ENCODE measurements at places on chromosomes 4 and X.

GRCh38 chr4:176761872-176762271 is 30.9 kb downstream of the VEGFC start:
- no peak for DNase-seq

DNA sequence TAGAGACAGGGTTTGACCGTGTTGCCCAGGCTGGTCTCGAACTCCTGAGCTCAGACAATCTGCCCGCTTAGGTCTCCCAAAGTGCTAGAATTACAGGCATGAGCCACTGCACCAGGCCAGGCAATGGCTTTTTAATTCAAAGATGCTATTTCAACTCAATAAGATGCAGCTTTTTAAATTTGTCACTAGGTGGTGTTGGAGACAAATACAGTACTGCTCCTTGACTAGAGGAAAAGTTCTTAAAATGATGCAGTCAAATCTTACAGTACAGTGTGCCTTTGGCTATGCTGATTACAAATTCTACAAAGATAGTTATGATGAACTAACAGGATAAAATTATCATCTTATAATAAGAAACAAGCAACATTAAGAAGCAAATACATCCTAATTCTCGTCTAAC is 441.1 kb downstream of the KCNIP4 start:
- DNase-seq: peak; percentile 20

DNA sequence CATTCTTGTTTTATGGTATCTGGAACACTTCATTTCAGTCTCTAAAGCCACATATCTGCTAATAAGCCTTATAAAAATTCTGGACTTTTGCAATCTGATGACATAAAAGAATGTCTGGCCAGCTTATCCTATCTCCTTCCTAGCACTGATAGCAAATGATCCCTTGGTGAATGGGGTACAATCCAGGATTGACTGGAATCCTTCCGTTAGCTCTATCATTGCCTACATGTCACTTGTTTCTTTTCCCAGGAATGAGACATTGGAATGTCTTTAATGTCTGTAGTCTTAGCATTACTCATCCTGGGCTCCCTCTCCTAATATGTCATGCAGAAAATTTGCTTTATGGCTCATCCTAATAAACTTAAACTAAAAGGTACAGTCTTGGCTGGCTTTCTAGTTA is 14.8 kb upstream of the PABPC4L start:
- no peak for DNase-seq

GRCh38 chrX:154368630-154369448 is 5.6 kb downstream of the FLNA start:
- peak; percentile 96 for DNase-seq

DNA sequence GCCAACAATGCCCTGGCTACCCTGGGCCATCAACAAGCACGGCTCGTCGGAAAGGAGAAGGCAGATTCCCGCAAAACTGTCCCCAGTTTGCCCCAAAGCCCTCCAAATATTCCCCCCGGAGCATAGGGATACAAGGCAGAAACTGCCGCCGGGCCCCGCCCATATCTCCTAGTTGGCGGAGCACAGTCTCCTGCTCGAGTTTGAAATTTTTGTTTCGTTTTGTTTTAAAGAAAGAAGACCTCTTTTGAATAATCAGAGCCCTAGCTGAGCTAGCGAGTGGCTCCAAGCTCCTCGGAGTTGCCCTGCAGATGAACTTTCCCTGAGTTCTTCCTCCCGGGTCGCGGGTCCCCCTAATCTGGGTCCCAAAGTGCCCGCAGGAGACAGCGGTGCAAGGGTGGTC is 138.1 kb upstream of the ZIC3 start:
- no peak for DNase-seq

GRCh38 chr4:95539106-95539505 is 9.7 kb downstream of the UNC5C start:
- peak; percentile 54 for DNase-seq

DNA sequence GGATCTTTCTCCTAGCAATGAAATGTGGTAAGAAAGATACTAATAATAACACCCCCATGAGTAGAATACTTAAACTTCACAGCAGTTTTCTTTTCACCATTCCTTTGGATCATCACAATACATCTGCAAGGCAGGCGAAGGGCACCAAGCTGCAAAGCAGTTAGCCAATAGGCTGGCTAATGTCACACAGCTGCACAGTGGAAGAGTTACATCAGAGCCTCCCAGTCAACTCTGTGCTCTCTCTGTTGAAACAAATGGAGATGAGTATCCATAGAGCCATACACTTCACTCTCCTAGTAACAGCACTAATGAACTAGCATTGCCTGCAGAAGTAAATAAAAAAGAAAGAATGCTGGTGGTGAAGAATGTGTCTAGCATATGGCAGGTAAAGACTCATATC is 139.0 kb downstream of the ATG4A start:
- no peak for DNase-seq

DNA sequence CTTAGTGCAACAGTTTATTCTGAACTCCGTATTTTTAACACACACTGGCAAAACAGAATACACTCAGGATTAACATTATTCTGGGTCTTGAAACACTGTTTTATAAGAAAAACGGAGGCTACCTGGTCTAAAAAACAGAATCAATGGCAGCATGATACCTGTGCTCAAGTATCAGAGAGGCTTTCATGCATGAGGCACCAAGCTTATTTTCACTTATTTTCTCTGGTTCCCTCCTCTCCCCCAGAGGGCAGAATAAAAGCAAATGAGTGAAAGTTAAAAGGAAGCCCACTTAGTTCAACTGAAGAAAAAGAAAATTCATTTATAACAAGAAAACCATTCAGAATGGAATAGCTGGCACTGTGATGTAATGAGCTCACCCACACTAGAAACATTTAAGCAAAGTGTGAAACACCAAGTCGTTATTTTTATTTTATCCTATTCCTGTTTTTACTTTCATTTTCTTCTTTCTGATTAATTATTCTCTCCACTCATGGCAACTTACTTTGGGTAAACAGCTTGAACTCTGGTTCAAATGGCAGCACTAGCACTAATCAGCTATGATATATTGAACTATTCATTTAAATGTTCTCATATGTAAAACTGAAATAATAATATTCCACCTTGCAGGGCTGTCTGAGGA is 211.8 kb downstream of the PPP3CA start:
- no peak for DNase-seq

DNA sequence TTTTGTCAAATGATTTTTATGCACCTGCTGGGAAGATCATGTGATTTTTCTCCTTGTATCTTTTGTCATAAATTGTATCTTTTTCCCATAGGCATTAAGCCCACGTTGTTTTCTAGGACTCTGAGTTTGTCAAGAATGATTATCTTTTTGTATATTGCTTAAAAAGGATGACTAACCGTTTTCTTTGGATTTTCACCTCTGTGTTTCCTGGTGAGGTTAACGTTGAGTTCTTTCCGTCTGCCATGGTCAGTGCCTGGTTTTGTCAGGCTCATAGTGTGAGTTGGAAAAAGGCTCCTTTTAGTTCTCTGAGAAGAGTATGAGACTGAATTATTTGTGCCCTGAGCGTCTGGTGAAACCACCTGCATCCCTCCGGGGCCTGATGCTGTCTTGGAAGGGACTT is 21.9 kb downstream of the PCGF3 start:
- DNase-seq: no peak

DNA sequence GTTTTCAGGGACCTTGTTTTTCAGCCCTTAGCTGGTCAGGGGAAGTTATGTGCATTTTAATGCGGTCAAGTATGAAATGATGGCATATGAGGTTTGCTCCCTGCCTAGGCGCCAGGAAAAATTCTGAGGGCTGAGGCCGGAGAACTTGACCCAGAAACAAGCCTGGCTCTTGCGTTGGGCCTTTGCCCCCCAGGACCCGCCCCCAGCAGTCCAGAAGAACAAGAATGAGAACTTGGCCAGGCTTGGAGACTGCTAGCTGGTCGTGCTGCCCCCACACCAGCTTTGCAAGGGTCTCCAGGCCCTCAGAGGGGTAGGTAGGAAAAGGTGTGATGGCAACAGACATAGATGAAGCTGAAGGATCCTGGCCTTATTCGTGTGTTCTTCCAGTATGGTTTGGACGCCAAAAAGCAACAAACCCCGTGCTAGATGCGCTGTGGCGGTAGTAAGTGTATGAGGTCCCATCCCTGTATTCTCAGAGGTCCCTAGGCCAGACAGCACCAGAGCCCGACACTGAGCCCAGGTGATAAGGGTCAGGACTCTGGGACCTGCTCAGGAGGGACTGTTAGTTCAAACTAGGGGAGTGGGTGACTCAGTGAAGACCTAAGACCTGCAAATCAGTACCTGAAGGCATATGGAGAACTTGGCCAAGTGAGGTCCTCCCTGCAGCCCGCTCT is 10.5 kb downstream of the NKX3-2 start:
- DNase-seq: no peak

DNA sequence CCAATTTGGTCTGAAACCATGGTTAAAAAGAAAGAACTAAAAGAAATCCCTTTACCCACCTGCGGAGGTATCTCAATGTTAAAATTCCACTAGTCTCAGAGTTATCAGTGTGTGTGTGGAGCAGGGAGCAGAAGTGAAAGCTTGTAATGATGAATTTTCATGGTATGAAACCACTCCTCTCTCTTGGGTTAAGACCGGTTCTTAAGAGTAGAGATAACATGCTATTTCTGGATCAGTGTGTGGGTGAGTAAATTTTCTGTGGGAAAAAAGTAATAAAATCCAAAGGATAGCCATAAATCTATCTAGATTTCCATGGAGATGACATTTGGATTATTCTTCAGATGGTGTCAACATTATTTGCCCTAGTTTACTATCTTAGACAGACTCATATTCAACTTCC is 3.2 kb downstream of the FGF13 start:
- DNase-seq: no peak

GRCh38 chr4:108849611-108850168 is 86.8 kb upstream of the ETNPPL start:
- DNase-seq: peak; percentile 23

GRCh38 chr4:83369831-83370639 is 35.4 kb upstream of the HPSE start:
- DNase-seq: peak; percentile 30

DNA sequence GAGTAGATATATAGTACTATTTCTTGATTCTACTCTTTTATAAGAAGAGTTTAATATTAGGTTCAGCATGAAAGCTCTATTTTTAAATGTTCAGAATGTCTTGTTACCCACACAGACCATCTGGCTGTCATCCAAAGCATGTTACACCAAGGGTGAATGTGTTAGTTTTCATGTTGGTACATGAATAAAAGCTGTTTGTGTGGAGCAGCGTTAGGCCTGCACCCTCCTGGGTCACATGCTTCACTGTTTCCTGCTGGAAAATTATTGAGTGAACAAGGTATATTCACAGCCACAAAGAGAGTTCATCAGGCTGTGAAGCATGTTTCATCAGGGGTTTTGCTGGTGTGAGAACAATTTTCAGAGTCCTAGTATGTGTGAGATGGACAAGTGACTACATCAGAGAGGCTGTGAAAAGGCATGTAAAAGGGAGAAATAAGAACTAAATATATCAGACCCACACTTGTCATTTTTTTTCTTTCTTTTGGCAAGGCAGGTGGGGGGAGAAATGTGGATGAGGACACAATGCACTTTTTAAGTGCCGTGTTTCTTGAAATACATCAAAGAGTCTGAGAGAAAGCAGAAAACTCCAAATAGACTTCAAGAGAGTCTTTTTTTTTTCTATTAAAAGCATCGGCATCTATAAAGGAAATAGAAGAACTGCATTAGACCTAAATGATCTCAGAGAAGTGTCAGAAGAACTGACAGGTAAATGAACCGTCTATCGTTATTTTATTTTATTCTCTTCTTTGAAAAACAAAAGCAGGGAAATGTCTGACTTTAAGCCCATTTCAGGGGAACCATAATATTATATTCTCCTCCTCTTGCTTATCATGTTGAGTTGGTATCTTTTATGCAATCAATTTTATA is 2429.7 kb downstream of the PCDH7 start:
- no peak for DNase-seq

DNA sequence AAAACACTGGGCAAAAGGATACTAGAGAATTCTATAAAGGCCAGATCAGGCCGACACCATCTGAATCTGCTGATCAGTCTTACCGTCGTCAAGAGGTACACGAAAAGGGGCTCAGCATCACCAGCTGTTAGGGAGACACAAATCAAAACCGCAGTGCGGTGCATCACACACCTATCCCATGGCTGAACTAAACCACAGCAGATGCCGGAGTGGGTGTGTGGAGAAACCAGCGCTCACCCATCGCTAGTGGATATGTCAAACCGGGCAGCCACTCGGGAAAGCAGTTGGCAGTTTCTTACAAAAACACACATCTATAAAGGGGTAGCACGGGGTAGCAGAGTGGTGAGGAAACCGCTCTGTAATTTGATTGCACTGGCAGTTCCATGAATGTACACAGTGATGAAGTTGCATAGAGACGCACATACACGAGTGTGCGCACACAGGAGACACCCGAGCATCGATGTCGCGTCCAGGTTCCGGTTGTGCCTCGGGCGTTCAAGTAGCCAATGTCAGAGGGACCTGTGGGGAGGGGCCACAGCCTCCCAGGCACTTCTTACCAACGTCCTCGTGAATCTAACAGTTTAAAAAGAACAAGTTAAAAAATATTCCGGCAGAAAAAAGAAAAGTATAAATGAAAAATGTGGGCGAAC is 23.1 kb upstream of the CCNQ start:
- DNase-seq: no peak

- no peak for DNase-seq
These were observed 124.2 kb upstream of the MSX1 start for GRCh38 chr4:4735136-4735750.

DNA sequence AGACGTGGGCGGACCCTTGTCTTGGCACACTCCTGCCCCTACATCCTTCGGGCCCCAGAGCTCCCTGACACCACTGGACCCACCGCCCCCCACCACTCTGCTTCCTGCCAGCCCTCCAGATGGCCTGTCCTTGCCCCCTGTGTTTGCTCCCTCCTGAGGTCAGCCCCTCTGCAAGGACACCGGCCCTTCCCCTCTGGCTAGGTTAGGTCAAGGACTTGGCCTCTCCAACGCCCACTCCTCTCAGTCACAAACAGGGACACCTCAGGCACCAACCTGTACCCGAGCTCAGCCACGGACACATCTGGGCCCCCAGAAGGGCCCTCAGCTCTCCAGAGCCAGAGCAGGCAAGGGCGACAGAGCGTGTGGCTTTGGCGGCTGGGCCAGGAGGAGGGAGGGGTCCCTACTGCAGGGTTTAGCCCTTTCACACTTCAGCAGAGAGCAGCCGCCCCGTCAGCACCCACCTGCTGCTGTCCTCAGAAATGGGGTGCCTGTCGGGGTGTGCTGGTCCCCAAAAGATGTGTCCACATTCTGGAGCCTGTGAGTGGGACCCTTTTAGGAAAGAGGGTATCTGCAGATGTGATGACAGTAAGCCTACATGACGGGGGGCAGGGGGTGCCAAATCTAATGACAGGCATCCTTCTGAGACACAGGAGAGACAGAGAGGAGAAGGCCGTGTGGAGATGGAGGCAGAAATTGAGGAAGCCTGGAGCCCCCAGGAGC is 23.5 kb upstream of the DUSP9 start:
- no peak for DNase-seq

- no peak for DNase-seq
These were observed 29.0 kb downstream of the COQ2 start for GRCh38 chr4:83255584-83255983.
